Activated T-helper 2 cell treated with anti-CD3 and anti-CD28 coated beads, Interferon-gamma antibody, Interleukin-2, Interleukin-4, amounts not matched to agents 10 μg/mL and 5 μg/mL and 100 μg/mL, durations not matched to agents 14 hours and 24 hours and 36 hours (primary cell): ENCODE measurements at places on chromosomes 1 and 21. TPM values are rescaled to one million over a fixed set of nuclear protein-coding genes. Genes with fewer than 3 reads are reported as not detected.
A peak's percentile ranks its signal among the peaks of the same experiment; 100 is the strongest.

DNA sequence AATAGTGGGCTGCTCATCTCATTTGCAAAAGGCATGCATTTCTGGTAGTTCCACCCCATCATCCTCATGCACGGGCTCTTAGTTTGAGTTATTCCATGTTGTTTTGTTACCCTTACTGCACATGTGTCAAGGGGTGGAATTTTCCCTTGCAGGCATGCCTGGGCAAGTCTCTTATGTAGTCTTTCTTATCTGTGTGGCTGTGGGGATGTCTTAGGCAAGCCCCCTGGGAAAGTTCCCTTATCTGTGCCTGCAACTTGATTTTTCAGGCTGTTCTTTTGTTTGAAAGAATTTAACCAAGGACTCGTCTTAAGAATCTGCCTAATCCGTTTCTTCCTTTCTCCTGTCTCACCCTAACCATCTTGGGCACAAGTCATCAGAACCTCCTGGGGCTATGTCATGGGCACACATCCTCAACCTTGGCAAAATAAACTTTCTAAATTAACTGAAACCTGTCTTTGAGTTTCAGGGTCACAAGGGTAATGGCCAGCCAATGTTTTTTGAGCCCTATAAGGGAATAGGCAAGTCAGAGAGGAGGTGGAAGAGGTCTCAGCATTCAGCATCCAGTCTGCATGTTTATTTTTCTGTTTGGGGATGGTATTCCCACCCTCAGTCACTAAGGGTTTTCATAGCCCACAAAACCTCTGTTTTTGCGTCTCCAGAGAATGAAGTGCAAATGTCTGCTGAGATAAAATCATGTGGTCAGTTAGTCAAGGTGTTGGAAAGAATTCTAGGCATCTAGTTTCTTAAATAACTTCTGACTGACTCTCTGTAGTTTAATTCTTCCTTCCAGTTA, 579.7 kb downstream of the PLA2G4A start:
- no peaks in the 10 kb centered on the region for H3K27me3 ChIP-seq
- no peaks in the 10 kb centered on the region for H3K36me3 ChIP-seq
- peaks cover 12% of the 10 kb centered on the region for H3K4me1 ChIP-seq
- no peak overlapping the region for H3K27ac ChIP-seq
- H3K4me3 ChIP-seq, result no peak overlapping the region

- no peaks in the 10 kb centered on the region for H3K27me3 ChIP-seq
- H3K4me1 ChIP-seq, result no peaks in the 10 kb centered on the region
- H3K27ac ChIP-seq, result no peak overlapping the region
- no peak for DNase-seq
Measured at GRCh38 chr1:215417122-215417521, 150.0 kb upstream of the KCTD3 start.

DNA sequence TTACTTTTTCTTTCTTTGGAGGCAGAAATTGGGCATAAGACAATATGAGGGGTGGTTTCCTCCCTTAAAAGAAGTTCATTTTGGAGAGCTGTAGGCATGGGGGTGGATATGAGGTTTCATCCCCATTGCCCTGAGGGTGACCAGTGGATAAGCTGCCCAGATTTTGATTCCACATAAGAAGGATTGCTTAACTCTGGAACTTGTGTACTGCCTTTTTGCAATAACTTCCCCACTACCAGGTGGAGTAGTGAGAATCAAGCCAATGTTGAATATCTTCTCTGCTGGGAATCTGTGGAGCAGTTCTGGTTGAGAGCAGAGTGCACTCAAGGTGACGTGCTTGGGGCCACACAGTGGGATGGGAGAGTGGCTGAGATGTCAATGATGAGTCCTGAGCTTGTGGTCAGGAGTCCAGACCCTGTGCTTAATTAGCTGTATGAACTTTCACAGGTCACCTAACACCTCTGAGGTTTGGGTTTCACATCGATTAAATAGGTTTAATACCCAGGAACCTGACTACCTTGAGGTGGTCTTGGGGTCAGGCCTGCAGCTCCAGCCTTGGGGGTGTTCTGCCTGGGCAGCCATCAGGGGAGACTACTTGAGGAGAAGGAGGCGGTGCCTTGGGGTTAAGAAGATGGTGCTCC, 152.9 kb downstream of the FCRL5 start:
- H3K27ac ChIP-seq, result no peak overlapping the region
- DNase-seq, result no peak
- H3K36me3 ChIP-seq, result no peaks in the 10 kb centered on the region
- H3K4me1 ChIP-seq, result no peaks in the 10 kb centered on the region
- H3K27me3 ChIP-seq, result peaks cover 45% of the 10 kb centered on the region

DNA sequence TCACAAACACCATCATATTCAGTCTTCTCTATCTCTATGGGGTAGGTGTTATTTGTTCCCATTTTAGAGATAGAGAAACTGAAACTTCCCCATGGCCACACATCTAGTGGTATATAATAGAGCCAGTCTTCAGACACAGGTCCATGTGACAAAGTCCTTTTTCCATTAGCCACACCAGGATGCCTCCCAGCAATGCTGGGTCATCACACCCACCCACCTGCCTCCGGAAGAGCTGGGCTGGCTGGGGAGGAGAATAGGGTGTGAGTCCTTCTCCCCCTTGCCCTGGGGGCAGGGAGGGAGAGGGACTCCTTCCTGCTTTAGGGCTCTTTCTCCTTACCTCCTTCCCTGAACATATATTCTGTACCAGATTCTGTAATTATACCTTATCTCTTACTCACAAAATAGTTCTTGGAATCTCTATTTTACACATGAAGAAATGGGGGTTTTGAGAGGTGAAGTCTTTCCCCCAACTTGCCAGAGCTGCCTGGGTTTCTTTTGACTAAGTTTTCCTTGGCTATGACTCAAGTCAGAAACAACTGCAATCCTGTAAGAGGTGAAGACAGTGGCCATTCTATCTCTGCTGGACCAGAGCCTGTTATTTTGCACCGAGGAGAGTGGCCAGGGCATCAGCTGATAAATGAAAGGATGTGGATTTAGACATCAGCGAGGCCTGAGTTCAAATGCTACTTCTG, 30.0 kb downstream of the SOX13 start:
- H3K4me3 ChIP-seq, result no peak overlapping the region
- H3K4me1 ChIP-seq, result peaks cover 25% of the 10 kb centered on the region
- no peaks in the 10 kb centered on the region for H3K36me3 ChIP-seq
- peaks cover 1% of the 10 kb centered on the region for H3K27me3 ChIP-seq
- H3K27ac ChIP-seq, result peak overlapping the region; percentile 55

DNA sequence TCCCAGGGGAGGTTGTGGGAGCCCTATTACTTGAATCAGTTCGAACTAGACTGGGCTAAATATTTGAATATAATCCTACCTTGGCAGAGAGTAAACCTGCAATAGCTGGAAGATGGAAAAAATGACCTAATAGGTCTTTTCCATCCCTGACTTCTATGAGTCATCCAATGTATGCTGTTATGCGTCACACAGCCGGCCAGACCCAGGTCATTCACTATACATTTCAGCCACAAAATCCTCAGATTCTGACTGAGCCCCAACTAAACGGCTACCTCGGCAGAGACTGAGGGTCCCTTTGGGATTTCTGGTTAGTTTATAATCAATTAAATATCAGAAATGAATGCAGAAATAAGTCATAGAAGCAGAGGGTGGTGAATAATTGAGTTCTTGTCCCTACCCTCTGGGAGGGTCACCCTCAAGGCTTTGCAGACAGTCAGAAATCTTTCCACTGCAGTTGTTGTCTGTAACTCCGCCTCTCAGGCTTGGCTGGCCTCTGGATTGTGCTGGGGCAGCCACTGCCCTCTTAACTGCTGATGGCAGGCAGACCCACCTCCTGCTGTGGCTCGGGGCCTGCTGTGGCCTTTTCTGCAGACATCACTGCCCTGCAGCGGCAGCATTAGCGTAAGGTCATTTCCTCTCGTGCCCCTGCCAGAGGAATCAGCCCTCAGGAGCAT, 240.5 kb downstream of the TGFB2 start:
- no peaks in the 10 kb centered on the region for H3K36me3 ChIP-seq
- H3K4me1 ChIP-seq, result no peaks in the 10 kb centered on the region
- H3K27me3 ChIP-seq, result no peaks in the 10 kb centered on the region
- no peak overlapping the region for H3K27ac ChIP-seq
- H3K4me3 ChIP-seq, result no peak overlapping the region
- no peak for DNase-seq

DNA sequence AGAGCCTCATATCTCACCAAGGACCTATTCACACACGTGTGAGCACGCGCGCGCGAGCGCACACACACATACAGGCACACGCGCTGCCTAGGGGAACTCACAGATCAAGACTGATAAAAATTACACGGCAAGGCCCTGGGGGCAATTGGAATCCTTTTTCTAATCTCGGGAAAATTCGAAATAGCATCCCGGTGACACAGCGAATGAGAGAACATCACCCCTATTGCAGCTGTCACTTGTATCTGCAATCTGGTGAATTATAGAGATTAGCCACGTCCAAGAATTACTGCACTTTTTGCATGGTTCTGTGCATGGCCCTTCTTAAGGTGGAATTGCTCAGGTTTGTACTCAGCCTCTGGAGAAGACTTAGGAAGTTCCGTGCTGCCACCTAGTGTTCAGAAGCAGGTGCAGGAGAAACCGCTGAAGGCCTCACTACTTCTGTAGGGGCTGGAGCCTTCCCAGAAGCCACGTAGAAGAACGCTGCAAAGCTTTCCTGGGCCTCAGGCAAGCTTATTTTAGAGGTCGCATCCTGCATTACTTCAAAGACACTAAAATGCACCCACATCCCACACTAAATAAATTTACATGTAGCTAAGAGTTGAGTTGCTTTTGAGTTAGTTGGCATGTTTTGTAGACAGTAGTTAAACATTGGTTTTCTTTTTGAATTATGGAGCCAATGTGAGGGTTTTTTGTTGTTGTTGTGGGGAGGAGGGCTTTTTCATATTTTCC, 229.2 kb upstream of the CAMK1G start:
- no peaks in the 10 kb centered on the region for H3K4me1 ChIP-seq
- DNase-seq, result peak; percentile 28
- H3K27ac ChIP-seq, result no peak overlapping the region
- H3K27me3 ChIP-seq, result no peaks in the 10 kb centered on the region

DNA sequence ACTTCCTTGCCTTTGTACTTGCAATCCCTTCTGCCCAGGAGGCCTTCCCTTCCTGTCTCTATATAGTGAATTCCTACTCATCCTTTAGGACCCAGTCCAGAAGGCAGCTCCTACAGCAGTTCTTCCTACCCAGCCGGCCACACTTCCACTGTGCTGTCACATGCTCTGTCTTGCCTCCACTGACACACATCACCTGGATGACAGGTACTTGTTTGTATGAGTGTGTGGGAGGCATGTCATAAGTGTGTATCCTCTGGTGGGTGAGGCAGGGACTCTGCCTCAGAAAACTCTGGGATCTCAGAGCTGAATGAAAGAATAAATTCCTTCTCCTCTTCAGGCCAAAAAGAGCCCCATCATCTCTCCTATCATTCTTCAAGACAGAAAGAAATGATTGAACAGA, 5.1 kb upstream of the OSCP1 start:
- H3K4me3 ChIP-seq, result no peak overlapping the region
- peak overlapping the region; percentile 1 for H3K27ac ChIP-seq
- peaks cover 41% of the 10 kb centered on the region for H3K4me1 ChIP-seq
- DNase-seq, result no peak
- no peaks in the 10 kb centered on the region for H3K27me3 ChIP-seq

GRCh38 chr1:242242983-242243382, 244.1 kb upstream of the MAP1LC3C start:
- no peaks in the 10 kb centered on the region for H3K27me3 ChIP-seq
- H3K27ac ChIP-seq, result no peak overlapping the region
- no peak for DNase-seq
- H3K4me3 ChIP-seq, result no peak overlapping the region
- no peaks in the 10 kb centered on the region for H3K4me1 ChIP-seq

- no peak for DNase-seq
- no peak overlapping the region for H3K27ac ChIP-seq
- no peaks in the 10 kb centered on the region for H3K36me3 ChIP-seq
- H3K4me1 ChIP-seq, result peaks cover 6% of the 10 kb centered on the region
- peaks cover 81% of the 10 kb centered on the region for H3K27me3 ChIP-seq
- H3K4me3 ChIP-seq, result no peak overlapping the region
Measured at GRCh38 chr1:157044326-157044725, 1.2 kb downstream of the ARHGEF11 start.

DNA sequence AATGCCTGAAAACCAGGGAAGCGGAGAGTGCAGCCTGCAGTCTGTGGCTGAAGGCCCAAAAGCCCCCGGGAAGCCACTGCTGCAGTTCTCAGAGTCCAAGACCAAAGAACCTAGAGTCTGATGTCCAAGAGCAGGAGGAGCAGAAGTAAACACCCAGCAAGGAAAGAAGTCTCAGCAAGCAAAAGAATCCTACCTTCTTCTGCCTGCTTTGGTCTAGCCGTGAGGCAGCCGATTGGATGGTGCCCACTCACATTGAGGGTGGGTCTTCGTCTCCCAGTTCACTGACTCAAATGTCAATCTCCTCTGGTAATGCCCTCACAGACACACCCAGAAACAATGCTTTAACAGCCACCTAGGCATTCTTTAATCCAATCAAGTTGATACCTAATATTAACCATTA, 217.5 kb downstream of the PLA2G4A start:
- no peak overlapping the region for H3K4me3 ChIP-seq
- H3K4me1 ChIP-seq, result no peaks in the 10 kb centered on the region
- DNase-seq, result no peak
- H3K36me3 ChIP-seq, result no peaks in the 10 kb centered on the region
- no peaks in the 10 kb centered on the region for H3K27me3 ChIP-seq

DNA sequence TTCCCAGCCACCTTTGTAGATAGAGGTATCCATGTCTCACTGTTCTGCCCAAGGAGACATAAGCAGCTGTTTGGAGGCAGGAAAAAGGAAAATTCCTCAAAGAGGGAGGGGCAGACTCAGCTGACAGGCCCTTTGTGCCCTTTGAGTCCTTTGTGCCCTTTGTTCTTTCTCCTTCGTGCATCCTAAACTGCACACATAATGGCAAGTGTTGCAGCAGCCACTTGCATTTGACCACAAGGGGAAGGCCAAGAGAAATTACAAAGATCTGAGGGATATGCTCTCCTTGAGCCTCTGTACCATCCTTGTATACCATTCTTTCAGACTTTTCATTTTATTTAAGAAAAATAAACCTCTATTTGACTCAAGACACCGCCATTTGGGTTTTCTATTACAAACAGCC, 71.8 kb upstream of the PKN2 start:
- no peaks in the 10 kb centered on the region for H3K4me1 ChIP-seq
- H3K36me3 ChIP-seq, result no peaks in the 10 kb centered on the region
- DNase-seq, result no peak

DNA sequence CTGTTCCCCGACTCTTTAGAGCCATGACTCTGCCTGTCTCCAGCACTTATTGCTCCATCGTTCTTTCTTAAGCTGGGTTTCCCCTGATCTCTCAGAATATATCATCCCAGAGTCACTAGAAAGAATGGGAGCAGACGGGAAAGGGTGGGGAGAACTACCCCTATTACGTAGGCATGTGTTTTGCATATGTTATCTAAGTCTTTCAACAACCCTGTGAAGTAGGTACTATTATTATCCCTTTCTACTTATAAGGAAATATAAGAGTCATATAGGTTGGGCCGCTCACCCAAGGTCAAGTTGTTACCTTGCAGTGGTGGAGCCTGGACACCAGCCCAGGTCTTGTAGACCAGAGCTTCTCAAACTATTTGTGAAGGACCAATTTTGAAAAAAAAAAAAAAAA, 38.7 kb downstream of the ELF3 start:
- no peaks in the 10 kb centered on the region for H3K4me1 ChIP-seq
- no peak for DNase-seq
- no peaks in the 10 kb centered on the region for H3K36me3 ChIP-seq
- H3K27me3 ChIP-seq, result peaks cover 5% of the 10 kb centered on the region

The SIM2 gene
- total RNA-seq, result 0.18 and 0.21 TPM in 2 replicates

The IL6R gene
- 1.6 and 2.2 TPM in 2 replicates for total RNA-seq

The TNFRSF8 gene
- 65.0 and 65.5 TPM in 2 replicates for total RNA-seq

The TFF1 gene
- 0.48 and 0.51 TPM in 2 replicates for total RNA-seq

The PDC gene
- total RNA-seq, result not detected in 2 replicates

The EVA1C gene
- total RNA-seq, result 8.1 and 8.4 TPM in 2 replicates
